ENCODE measurements at places on chromosomes 6 and 20.

- no peak for DNase-seq
These were observed 4.1 kb upstream of the SFT2D1 start for GRCh38 chr6:166346449-166346848.

DNA sequence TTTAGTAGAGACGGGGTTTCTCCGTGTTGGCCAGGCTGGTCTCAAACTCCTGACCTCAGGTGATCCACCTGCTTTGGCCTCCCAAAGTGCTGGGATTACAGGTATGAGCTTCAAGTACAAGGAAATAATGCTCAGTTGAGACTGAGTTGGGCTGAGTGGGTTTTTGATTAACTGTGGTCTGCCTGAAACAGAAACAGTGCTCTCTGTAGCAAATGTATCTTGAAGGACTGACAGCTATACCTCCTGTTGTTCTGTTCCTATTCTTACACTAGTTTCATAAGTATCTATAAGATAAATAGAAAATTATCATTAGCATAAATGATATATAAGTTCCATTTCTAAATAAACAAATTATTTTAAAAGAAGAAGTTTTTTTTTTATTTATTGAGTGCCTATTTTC is 142.8 kb upstream of the PTPRK start:
- DNase-seq, result no peak

GRCh38 chr6:26059941-26060340 is 27.3 kb upstream of the HFE start:
- no peak for DNase-seq

DNA sequence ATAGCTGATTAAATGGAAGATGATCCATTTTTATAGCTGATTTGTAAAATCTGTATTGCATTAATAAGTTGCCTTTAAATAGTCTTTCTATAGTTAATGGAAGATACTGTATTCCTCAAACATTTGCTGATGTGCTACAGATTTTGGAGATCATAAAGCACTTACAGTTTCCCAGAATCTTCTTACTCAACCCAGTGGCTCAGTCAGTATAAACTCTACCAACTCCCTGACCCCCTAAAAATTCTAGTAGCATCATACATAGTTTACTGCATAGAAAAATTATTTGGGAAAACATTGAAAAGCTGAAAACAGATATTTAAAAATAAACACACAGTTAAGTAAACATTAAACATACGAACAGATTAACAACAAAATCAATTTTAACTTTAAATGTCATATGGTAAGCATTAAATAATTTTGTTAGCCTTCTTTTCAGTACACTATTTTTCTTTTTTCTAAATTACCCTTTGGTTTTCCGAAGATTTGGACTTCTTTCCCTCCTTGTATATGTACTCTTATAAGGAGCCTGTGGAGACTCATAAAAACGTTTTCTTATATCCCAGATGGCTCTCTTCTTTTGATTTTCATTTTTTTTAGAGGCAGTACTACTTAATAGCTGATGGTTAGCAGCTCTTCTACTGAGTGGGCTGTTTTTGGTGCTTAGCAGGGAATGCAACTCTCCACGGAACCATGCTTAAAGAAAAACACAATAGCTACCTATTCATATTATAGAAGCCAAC is 62.7 kb upstream of the BMP5 start:
- no peak for DNase-seq

DNA sequence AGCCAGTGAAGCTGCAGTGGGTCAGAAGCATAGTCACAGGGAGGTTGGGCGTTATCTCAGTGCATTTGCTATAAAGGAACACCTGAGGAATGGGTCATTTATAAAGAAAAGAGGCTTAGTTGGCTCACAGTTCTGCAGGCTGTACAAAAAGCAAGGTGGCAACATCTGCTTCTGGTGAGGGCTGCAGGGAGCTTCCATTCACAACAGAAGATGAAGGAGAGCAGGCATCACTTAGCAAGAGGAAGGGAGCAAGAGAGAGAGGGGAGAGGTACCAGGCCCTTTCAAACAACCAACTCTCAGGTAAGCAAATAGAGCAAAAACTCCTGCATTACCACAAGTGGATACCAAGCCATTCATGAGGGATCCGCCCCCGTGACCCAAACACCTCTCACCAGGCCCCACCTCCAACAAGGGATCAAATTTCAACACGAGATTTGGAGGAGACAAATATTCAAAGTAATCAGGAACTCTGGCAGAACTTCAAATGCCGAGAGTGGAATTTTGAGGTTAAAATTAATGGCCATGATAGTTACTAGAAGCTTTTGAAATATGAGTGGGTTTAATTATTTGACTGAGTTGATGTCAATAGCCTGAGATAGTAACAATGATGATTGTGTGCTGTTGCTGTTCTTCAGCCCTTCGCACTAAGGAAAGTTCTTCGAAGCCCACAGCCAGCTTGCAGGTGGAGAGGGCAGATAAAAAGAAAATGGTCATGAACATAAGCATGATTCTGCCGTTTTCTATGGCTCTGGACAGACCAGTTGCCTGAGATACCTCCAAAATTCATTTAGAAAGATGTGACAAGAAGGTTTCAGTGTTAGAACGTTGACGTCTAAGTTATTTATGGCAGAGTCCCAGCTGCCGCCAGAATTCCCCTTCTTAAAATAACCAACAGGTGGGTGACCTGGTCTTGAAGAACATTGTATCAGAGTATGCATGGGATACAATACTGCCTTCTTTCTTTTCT is 55.3 kb upstream of the ADTRP start:
- no peak for DNase-seq

DNA sequence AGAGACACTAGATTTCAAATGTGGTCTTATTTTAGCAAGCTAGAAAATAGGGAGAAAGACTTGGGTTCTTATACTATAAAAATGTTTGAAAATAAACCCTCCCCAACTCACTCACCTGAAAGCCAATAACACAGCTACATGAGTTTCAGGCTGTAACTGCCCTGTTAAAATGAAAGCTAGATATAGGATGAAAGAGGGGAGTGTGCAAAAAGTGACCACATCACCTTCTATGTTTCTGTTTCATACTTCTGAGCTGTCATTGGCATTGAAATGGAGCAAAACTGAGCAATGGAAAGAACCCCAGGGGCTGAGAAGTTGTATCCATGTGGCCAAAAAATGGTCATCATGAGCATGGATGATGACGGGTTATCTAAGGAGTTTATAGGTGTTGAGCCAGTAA is 148.1 kb upstream of the TENT5A start:
- no peak for DNase-seq

- peak; percentile 42 for DNase-seq
These were observed 3.4 kb upstream of the DUSP22 start for GRCh38 chr6:288866-289265.

GRCh38 chr6:166315436-166315835 is 7.2 kb upstream of the PRR18 start:
- DNase-seq, result no peak

DNA sequence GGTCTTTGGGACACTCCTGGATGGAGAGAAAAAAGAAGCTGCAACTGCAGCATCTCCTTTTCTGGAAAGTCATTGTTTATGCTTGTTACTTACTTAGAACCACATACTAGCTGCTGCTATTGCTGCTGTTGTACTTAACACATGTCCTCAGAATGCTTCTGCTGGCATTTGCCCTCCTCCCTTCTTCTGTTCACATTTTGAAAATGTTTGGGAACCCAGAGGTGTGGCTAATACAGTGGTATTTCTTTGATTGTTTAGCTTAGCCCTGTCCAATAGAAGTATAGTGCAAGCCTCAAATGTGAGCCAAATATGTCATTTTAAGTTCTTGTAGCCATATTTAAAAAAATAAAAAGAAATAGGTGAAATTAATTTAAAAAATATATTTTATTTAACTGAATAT is 8.4 kb downstream of the DTD1 start:
- DNase-seq, result no peak

- no peak for DNase-seq
These were observed 207.2 kb upstream of the STXBP5 start for GRCh38 chr6:146997062-146997461.

- no peak for DNase-seq
These were observed 25.3 kb upstream of the CCND3 start for GRCh38 chr6:41966961-41967311.

DNA sequence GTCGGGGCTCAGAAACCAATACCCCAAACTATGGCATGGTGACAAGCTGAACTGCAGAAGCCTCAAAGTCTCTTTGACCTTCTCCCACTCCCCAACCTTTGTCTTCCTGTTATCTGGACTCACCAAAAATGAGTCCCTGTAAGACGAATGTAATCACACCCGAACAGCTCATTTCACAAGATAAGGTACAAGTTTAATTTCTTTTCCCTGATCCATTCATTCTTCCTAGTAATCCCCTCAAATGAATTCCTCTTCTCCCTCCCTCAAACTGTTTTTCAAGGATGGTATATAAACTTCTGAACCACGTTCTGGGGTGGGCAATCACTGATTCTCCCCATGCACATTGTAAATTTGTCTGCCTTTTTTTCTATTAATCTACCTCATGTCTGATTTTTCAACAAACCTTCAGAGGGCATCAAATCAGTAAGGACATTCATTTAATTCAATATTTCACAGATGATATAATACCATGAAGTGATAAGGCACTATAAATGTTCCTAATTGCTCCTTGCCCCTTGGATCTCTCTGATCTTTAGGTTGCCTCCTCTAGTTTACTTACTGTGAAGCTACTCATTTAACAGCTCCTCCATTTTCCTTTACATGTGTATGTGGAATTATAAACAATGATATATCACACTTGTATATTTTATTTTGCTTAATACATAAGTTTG is 77.2 kb downstream of the OR2B2 start:
- no peak for DNase-seq

DNA sequence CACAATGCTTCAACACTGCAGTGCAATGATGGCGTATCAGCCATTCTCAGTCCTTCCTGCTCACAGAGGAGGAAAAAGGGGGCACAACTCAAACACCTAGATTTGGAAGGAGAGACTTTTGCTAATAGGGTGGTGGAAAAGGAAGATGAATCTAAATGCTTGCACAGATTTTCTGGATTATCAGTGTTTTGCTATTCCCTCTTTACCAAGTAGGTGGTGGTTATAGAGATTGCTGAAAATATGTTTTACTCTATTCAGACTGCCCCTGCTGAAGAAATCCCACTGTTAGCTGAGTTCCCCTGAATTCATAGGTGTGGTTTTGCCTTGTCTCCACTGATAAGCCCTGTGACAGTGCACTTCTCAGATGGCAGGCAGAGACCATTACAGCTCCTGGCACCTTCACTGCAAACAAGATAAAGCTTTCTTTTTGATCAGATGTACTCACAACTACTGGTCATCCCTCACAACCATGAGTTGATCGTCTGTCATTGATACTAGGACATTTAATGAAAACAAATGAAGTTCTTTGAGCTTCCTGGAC is 311.4 kb downstream of the KIF16B start:
- DNase-seq, result no peak

- no peak for DNase-seq
These were observed 467.5 kb downstream of the PRKN start for GRCh38 chr6:162260027-162260426.

DNA sequence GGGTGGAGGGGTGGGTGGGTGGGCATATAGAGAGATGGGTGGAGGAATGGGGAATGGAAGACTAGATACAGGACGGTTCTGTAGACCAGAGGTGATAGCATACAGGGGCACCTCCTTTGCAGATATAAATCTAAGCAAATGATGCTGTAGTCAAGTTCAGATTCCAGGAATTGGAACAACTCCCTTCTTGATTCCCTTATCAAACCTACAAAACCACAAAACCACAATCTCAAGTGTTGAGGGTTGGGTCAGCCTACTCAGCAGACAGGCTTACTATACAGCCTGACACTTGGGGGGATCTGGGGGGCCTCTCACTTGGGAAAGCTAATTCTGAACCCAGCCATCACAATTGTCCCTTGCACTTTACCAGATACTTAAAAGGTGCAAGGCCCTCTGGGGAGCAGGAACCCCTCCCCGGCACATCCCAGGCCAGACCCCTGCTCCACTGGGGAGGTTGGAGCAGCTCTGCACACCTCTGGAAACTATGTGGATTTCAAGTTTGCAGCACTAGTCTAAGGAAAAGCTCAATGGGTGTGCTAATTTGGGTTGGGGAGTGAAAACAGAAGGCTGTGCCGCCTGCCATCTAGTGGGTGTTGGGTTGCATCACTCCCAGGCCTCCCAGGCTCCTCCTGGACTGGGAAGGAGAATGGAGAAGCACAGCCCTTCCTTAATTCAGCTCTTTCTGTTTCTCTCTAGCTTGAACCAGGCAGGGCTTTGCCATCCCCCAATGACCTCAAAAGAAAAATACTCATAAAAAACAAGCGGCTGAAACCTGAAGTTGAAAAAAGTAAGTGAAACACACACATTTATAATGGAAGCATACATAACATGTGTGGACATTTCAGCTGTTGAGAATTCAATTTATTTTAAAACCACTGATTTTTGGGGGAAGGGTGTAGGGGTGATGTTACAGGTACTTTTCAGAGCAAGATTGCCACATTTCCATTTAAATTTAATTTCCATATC is 121.2 kb upstream of the LAMP5 start:
- DNase-seq, result no peak

- no peak for DNase-seq
These were observed 697.0 kb upstream of the POU3F2 start for GRCh38 chr6:98137391-98137790.

DNA sequence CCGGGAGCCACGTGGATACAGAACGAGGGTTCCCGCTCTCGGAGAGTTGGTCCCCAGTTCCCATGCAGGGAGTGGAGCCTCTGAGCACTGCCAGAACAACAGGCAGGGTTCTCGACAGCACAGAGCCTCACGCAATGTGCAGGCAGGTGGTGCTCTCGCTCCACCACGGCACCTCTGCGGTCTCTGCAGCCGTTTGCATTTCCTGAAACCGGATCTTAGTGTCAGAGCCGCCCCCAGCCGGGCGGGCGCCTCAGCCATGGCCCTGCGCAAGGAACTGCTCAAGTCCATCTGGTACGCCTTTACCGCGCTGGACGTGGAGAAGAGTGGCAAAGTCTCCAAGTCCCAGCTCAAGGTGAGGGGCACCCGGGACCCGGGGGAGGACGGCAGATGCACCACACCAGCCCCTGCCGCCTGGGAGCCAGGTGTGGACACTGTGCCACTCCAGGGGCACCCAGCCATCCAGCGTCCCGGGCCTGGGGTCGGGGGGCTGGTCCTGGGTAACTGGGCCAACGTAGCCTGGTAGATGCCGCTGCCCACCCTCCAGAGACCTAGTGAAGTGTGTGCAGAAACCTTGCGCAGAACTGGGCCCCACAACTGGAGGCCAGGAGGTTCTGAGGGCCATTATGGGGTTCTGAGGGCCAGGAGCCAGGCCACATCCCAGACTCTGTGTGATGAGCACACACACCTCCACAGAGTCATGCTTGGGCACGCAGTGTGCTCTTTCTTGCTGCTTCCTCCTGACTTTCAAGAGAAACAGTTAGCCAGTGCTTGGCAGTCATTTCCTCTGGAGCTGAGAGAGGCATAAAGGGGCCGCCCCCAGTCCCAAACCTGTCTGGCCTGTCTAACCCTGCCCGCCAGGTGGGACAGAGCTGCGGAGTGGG is at the start of gene DEF6:
Gene DEF6 (plus strand): TSS at position 218 of the 881 bp plus-strand sequence. CDS start 39 bp downstream, at position 257.
- DNase-seq, result no peak

GRCh38 chr20:53736122-53736756 is 142.6 kb upstream of the ZNF217 start:
- DNase-seq, result no peak

DNA sequence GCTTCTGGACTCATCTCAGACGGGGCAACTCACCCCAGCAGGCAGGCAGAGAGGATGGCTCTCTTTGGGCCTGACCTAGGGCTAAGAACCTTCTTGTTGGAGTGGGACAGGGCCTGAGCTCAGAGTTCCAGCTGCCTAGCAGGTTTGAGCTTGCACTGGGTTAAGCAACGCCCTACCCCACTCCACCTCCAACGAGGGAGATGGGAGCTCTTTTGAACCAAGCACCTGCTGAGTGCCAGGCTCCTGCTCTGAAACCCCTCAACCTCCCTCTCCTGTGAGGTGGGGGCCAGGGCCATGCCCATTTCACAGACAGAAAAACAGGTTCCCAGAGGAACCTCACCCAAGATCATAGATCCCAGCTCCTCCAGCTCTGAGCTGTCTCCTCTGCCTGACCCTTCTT is 54.3 kb downstream of the SNAI1 start:
- DNase-seq, result no peak

Data from esophagus muscularis mucosa (tissue), 4 donors.